ENCODE measurements at places on chromosomes 11 and 22.

DNA sequence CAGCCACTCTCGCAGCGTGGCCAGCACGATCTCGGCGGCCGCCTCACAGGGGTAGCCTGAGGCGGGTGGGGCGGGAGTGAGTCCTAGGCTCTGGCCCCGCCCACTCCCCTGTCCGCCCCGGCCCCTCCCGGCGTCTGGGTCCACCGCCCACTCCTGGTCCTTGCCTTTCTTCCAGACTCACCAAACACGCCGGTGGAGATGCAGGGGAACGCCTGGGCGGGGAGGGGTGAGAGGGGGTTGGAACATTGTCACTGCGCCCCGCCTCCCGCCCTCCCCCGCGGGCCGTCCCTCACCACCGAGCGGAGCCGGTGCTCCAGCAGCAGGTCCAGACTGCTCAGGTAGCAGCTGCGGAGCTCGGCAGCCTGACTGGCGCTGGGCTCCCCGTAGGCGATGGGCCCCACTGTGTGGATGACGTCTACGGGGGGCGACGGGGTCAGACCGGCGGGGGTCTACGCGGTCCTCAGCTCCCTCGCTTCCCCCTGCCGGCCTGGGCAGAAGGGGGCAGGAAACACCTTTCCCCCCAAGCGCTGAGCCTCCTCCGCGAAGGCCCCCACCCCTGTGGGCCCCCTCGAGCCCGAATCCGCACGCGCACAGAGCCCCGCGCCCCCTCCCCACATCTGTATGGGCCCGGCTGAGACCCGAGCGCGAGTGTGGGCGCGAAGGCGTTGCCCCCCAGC, 13.2 kb downstream of the OTUB1 start:
- DNase-seq, result peak; percentile 68

GRCh38 chr11:123188508-123189165, 6.4 kb downstream of the CLMP start:
- no peak for DNase-seq

GRCh38 chr11:99349151-99349673, 328.5 kb downstream of the CNTN5 start:
- no peak for DNase-seq

DNA sequence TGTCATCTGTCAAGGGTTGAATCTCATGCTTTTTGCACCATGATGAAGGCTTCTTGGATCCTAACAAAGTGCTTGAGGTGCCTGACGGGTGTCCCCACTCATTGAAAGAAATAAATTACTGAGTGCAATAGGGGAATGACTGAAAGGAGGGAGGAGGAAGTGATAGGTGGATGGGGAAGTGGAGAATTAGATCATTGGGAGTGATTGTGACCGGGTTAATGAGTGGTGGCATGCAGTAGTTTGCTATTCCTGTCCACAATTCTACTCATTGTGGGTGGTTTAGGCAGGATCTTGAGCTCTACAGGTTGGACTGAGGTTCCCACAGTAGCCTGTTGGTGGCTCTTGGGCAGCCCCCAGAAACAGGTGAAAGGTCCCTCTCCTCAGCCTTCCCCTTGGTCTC, 44.3 kb downstream of the THAP12 start:
- DNase-seq, result no peak

DNA sequence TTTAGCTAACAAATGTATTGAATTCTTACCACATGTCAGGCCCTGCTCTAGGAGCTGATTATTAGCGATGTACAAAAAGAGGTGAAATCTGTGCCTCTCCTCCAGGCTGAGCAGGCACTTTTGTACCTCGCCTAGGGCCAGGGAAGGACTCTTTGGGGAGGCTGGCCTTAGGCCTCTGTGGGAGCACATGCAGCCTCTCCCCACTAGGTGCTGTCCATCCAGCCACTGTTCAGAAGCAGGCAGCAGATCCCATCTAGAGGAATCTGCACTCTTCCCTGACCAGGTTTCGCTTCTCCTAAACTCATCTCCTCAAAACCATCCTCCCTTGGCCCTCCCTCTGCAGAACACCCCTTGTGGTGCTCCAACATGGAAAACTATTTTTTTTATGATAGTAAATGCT, 51.9 kb upstream of the WT1 start:
- DNase-seq, result no peak

- no peak for DNase-seq
Measured at GRCh38 chr22:44965171-44965570, 44.6 kb downstream of the PHF21B start.
